ENCODE measurements at places on chromosomes 13 and 19.

DNA sequence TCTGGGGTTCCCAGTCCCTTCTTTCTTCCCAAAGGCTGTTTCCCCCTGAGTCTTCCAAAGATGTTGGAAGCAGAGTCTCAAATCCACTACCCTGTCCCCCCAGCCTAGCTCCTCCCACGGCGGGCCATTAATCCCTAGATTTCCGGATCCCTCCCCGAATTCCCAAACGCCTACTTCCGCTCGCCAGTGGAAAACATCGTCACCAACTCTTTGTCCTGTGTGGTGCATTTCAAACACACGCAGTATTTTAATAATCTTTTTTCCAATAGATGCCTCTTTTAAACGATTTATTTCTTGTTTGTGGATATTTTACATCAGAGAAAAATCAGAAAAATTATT, 610 bp downstream of the ZNF791 start:
- no peak for DNase-seq

DNA sequence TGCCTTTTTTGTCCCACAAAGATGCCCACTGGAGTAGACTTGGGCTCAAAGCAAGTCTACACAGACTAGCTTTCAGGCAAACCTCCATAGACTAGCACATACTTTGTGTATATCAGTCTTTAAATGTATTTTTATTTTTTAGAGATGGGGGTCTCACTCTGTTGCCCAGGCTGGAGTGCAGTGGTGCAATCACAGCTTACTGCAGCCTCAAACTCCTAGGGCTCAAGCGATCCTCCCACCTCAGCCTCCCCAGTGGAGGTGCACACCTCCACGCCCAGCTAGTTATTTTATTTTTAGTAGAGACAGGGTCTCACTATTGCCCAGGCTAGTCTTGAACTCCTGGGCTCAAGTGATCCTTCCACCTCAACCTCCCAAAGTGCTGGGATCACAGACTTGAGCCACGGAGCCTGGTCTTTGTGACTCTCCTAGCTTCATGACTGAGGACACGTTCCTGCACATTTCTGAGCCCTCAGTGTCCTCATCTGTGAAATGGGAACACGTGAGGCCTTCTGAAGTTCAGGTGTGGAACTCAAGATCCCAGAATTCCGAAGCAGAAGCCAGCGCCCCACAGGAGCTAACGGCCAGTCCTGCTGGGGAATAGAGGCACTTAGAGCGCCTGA, 5.1 kb upstream of the TPM4 start:
- DNase-seq = no peak

DNA sequence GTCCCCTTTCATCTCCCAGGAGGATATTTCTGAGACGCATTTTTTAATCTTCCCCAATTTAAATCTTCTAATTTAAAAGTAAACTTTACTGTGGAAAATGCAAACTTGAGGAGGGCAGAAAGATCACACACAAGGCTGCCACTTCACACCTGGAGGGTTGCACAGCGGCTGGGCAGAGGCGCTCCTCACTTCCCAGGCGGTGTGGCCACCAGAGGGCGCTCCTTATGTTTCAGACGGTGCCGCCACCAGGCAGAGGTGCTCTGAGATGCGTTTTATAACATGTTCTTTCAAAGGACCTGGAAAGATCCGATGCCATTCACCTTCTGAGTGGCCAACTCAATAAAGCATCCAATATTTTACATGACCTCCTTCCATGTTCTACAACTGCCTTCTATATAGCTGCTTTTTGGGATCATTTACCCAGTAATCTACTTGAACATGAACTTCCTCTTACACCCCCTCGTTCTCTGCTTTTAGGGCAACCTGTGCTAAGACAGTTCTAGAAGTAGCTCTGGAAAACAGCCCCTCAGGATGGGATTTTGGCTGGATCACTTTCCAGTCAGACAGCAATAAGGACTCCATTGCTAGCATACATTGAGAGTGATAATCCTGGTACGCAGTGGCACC, 14.8 kb upstream of the MTUS2 start:
- DNase-seq = no peak

DNA sequence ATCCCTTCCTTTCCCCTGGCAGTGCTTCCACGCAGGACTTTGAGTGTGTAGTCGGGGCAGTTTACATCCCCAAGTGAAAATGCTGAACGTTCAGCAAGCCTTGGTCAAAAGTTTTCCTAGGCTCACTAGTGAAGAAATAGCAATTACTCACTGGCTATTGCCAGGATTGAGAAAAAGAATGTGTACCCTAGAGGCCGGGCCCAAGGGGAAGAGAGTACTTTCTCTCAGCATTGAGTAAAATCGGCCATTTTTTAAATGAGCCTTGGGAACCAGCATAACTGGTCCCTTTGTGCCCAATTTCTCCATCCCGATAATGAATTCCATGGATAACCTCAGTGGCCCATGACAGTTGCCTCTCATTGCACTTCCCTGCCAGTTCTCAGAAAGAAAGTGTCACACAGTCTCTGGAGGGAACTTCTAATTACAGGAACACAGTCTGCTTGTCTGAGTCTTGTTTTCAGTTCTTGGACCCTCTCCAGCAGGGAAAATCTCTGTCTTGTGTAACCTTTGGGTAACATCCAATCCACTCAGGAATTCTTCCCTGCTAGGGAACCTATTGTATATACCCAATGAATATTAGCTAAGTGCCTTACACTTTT, 7.3 kb upstream of the OR7D2 start:
- DNase-seq = no peak

DNA sequence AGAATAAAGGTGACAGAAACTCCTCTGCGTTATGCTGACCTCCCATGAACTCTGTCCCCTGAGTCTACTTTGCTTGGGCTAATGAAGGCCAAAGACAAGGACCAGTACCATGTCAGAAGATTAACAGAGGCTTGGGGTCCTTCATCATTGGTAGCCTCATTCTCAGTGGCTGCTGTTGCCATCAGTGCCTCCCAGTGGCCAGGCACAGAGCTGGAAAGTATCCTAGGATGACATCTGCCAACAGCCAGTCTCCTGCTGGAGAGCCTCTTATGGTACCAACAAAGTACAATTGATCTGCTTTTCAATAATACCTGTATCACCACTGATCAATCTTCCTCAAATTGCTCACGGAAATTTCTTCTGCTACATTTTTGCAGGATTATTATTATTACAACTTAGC, 281.6 kb downstream of the DNAJC15 start:
- DNase-seq = no peak

- DNase-seq = no peak
Measured at GRCh38 chr13:23140492-23140891, 40.3 kb upstream of the SGCG start.

DNA sequence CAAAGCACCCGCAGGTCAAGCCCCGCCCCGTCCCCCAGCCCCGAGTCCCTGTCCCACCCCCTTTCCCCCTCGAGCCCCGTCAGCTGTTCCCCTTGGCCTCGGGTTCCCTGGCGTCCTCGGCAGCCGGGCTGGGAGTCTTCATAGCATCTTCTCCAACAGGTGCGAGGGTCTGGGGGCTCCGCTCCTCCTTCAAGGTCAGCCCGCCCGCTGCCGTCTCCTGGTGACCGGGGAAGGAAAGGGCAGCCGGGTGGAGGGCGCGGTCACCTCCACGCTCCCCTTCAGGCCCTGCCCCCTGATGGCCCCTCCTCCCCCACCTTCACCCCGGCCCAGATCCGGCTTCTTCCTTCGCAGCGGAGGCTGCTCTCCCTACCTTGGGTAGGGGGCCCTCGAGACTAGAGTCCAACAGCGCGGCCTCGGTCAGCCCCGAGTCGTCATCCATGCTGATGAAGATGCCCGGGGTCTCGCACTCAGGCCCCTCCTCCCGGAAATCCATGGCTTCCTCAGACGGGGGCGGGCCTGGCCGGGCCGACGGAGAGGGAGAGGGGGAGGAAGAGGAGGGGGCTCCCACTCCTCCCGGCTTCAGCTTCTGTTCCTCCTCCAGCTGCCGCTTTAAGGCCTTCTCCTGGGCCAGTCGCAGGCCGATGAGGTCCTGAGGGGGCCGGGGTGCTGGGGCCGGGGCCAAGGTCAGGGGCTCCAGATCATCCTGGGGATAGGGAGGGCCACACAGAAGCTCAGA, 541 bp upstream of the RSPH6A start:
- DNase-seq = no peak

- DNase-seq = no peak
Measured at GRCh38 chr19:34493038-34493648, 11.6 kb downstream of the WTIP start.

GRCh38 chr13:77737583-77738200, 40.2 kb downstream of the SLAIN1 start:
- no peak for DNase-seq

- no peak for DNase-seq
Measured at GRCh38 chr19:38184815-38185214, 39.2 kb downstream of the DPF1 start.

All from activated B cell treated with CpG ODN at 0.5 μM for 24 hours (primary cell).